Activated B cell treated with CpG ODN at 0.5 μM for 24 hours (primary cell): ENCODE measurements at places on chromosomes 4 and X.
A peak's percentile ranks its signal among the peaks of the same experiment; 100 is the strongest.

GRCh38 chr4:29852537-29852936 is 867.6 kb upstream of the PCDH7 start:
- H3K27ac ChIP-seq: no peak overlapping the region
- no peak for DNase-seq
- H3K4me1 ChIP-seq: no peaks in the 10 kb centered on the region
- no peaks in the 10 kb centered on the region for H3K36me3 ChIP-seq
- H3K27me3 ChIP-seq: no peaks in the 10 kb centered on the region

- peaks cover 10% of the 10 kb centered on the region for H3K36me3 ChIP-seq
- no peak for DNase-seq
- peaks cover 22% of the 10 kb centered on the region for H3K4me1 ChIP-seq
- H3K27ac ChIP-seq: peak overlapping the region; percentile 95
- H3K27me3 ChIP-seq: no peaks in the 10 kb centered on the region
- peak overlapping the region; percentile 32 for H3K4me3 ChIP-seq
These were observed 40.6 kb downstream of the CLCN3 start for GRCh38 chr4:169660929-169661328.

GRCh38 chr4:83010522-83011318 is at the start of gene LIN54:
LIN54 (minus strand) TSS chr4:83010823; CDS start chr4:82984844, 25,979 bp downstream.
- peaks cover 7% of the 10 kb centered on the region for H3K36me3 ChIP-seq
- H3K27ac ChIP-seq: peak within 1 kb of the TSS; percentile 93
- peak within 1 kb of the TSS; percentile 95 for H3K4me3 ChIP-seq
- peaks cover 49% of the 10 kb centered on the region for H3K4me1 ChIP-seq
- H3K27me3 ChIP-seq: no peaks in the 10 kb centered on the region
- DNase-seq: peak; percentile 65

- H3K27ac ChIP-seq: no peak overlapping the region
- peaks cover 8% of the 10 kb centered on the region for H3K4me1 ChIP-seq
- no peak for DNase-seq
These were observed 13.0 kb upstream of the IRAK1 start for GRCh38 chrX:154032653-154033052.

GRCh38 chr4:117968606-117969005 is 65.7 kb upstream of the NDST3 start:
- DNase-seq: no peak
- H3K27me3 ChIP-seq: no peaks in the 10 kb centered on the region
- H3K27ac ChIP-seq: no peak overlapping the region
- no peaks in the 10 kb centered on the region for H3K36me3 ChIP-seq

DNA sequence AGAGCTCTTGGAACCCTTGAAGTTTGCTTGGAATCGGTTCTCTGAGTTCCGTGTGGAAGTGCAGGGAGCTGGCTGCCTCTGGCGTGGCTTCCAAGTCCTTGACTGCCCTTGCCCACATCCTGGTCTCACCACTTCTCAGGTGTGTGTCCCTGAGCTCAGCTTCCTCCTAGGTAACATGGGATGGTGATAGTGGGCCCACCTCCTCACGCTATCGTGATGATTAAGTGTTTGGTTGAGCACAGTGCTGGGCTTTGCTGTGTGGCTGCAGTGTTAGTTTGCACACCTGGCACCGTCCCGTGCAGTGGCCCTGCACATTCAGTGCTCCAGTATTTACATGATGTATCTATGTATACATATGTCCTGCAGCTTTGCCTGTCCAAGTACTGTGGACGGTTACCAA is 81.5 kb downstream of the CLDN34 start:
- DNase-seq: no peak
- no peak overlapping the region for H3K4me3 ChIP-seq
- H3K36me3 ChIP-seq: peaks cover 5% of the 10 kb centered on the region

DNA sequence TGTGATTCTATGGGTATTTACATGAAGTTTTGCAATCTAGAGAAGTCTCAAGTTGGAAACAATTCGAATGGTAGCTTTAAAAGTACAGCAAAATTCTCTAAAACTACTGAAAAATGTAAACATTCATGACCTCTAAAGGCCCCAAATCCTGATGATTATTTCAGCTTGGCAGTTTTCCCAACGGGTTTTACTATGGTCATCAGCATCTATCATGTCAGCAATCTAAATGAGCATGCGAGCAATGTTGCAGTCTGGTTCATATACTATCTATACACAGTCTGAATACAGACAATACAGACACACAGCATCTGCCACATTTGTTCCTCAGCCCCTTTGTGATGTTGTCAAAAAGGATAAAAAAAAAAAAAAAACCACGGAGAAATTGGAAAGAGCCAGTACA is 790.3 kb upstream of the HTR2C start:
- H3K27ac ChIP-seq: no peak overlapping the region
- no peak for DNase-seq
- H3K4me3 ChIP-seq: no peak overlapping the region

- H3K27me3 ChIP-seq: peaks cover 13% of the 10 kb centered on the region
- no peak overlapping the region for H3K4me3 ChIP-seq
- no peaks in the 10 kb centered on the region for H3K4me1 ChIP-seq
- H3K36me3 ChIP-seq: no peaks in the 10 kb centered on the region
- H3K27ac ChIP-seq: no peak overlapping the region
These were observed 7.9 kb downstream of the COL25A1 start for GRCh38 chr4:109294468-109295020.

DNA sequence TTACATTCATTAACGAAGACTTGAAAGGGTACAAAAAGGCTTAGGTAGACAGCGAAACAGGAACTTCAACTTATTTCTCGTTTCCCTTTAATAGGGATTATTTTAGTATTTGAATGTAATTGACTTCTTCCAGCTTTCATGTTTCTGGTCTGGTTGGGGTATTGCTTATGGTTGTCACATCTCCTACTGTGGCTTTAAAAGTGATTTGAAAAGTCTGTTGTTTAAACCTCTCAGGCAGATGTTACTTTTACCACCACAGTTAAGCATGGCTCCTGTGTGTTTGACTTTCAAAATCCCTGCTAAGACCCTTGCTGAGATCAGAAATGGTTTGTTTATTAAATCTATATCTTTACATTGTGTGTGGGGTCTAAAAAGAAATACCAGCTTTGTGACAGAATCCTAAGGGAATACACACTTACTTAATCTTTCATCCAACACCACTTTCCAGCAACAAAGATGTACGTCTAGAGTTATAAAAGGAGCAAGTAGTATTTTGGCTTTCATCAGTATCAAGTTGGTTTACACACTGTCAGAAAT is 661.2 kb downstream of the FAT4 start:
- H3K27me3 ChIP-seq: no peaks in the 10 kb centered on the region
- DNase-seq: no peak
- H3K4me3 ChIP-seq: no peak overlapping the region
- H3K4me1 ChIP-seq: no peaks in the 10 kb centered on the region
- no peak overlapping the region for H3K27ac ChIP-seq

DNA sequence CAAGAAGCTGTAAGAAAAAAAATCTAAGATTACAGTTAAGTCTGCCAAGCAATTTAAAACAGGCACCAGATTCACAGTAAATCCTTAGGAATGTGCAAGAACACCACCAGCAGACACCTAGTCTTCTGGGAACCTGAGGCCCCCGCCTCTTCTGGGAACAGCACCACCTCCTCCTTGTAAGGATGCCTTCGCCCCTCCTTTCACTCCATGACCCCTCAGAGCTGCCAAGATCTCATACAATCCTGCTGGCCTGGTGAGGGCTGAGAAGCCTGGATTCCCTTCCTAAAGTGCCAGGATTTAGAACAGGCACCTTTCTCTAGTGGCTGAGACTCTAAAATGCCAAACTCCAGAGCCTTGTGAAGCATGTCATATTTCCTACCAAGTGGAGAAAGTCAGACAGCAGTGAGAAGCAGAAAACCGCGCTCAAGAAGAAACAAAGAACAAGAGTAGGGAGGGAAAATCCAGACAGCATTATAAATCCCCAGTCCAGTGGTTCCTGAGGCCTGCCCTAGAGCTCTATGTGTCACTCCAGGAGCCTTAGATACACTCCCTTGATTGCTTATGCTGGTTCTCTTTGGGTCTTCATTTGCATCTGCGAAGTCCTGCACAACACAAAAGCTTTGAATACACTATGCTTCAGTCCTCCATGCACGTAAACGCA is 166.4 kb downstream of the TSPAN5 start:
- no peak for DNase-seq
- no peak overlapping the region for H3K27ac ChIP-seq
- no peaks in the 10 kb centered on the region for H3K4me1 ChIP-seq
- no peaks in the 10 kb centered on the region for H3K27me3 ChIP-seq
- no peaks in the 10 kb centered on the region for H3K36me3 ChIP-seq

GRCh38 chr4:151099976-151100417 is 569 bp downstream of the RPS3A start:
- H3K4me1 ChIP-seq: peaks cover 40% of the 10 kb centered on the region
- H3K27me3 ChIP-seq: peaks cover 4% of the 10 kb centered on the region
- no peak for DNase-seq
- H3K4me3 ChIP-seq: peak overlapping the region; percentile 99

DNA sequence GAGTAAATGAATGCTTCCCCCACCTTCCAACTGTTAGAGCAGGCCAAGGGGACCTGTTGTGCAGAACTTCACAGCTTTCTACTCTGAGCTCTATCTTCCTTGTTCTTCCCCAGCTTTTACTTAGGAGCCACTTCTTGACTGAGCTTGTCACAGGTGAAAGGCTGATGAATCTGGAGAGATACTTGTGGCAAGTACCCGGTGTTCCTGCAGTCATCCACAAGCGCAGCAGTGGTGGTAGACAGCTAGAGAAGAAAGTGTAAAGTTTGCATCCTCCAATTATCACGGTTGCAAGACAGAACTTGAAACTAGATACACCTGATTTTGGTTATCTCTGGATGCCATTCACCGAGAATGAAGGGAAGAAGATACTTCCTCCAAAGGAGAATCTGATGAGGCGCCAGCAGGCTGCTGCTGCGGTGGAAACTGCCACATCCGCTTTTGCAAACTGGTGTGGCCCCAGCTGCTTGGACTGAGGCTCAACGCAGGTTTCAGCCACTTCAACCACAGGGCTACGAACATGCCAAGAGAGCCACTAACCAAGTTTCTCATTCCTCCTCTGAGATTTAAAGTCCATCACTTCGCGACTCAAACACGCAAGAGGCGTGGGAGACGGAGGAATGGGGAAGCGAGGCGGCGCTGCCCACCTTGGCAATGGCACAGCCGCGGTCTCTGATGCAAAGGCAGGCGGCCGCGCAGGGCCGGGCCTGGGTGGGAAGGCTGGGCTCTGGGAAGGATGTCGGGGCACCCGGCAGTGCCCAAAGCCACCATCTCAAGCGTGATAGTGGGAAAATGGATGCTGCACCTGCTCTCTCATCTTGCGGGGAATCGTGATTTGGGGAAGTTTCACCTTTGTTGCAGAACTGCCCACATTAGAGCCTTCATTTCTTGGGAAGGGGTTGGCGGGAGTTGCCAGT is 1.3 kb upstream of the FHIP1A start:
- peak; percentile 21 for DNase-seq
- peak overlapping the region; percentile 86 for H3K4me3 ChIP-seq
- peaks cover 30% of the 10 kb centered on the region for H3K27me3 ChIP-seq
- H3K36me3 ChIP-seq: no peaks in the 10 kb centered on the region
- H3K4me1 ChIP-seq: peaks cover 24% of the 10 kb centered on the region

DNA sequence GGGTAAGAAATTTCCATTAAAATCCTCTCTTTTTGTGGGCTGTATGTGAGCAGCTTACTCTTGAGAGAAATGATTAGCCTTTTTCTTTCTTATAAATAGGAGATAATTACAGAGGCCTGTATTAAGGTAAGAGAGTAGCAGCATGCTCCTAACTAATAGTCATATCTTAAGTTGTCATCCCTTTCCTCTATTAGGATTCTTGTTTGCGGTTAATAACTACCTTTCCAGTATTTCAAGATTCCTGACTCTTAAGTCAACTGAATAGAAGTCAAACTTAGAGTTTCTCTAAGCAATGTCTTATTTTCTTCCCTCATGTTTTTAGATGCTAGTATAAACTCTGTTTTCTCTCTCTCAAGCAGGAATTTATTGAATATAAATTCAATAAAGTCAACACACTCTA is 139.9 kb upstream of the GPRIN3 start:
- peaks cover 6% of the 10 kb centered on the region for H3K36me3 ChIP-seq
- H3K27ac ChIP-seq: no peak overlapping the region
- no peaks in the 10 kb centered on the region for H3K4me1 ChIP-seq

GRCh38 chr4:151679231-151679630 is 81.6 kb downstream of the GATB start:
- no peak overlapping the region for H3K27ac ChIP-seq
- no peak overlapping the region for H3K4me3 ChIP-seq
- no peak for DNase-seq
- H3K36me3 ChIP-seq: peaks cover 50% of the 10 kb centered on the region

- H3K4me3 ChIP-seq: no peak overlapping the region
- no peak for DNase-seq
- no peaks in the 10 kb centered on the region for H3K27me3 ChIP-seq
- H3K36me3 ChIP-seq: peaks cover 3% of the 10 kb centered on the region
These were observed 138.8 kb upstream of the MSX1 start for GRCh38 chr4:4720646-4721045.

GRCh38 chrX:109393859-109394258 is 88.0 kb downstream of the GUCY2F start:
- H3K4me3 ChIP-seq: no peak overlapping the region
- no peak overlapping the region for H3K27ac ChIP-seq
- no peaks in the 10 kb centered on the region for H3K36me3 ChIP-seq
- no peak for DNase-seq

DNA sequence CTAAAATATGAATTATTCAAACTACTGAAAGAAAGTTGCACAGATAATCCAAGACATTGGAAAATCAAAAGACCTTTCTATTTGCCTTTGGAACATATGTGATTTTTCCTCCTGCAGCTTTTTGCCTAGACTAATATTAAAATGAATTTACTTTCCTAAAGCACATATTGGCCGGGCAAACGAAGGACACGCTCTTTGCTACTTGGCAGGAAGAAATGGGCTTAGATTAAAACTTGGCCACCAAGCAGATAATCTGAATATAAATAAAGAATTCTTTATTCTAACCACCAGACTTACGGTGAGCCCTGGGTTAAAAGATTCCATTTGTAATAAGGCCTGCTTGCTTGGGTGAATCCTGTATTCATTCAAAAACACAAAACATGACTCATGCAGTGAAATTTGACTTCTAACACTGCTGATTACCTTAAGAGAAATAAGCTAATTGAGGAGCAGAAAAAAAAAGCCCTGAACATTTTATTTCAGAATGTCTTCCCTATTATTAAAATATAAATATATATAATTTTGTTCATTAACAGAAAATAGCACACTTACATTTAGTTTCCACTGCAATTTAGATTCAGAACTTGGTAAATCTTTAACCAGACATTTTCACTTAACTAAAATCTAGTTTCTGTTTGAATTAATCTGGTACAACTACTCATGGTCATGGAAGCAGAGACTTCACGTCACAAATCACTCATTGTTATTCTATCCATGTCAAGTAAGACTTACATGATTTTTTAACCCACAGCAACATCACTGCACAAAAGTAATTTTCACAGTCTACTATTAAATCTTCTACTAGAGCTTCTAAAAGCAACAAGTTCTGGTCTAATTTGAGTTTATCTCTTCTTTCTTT is 116.1 kb upstream of the PLAC1 start:
- H3K4me3 ChIP-seq: no peak overlapping the region
- no peak for DNase-seq
- H3K4me1 ChIP-seq: no peaks in the 10 kb centered on the region
- no peak overlapping the region for H3K27ac ChIP-seq
- peaks cover 52% of the 10 kb centered on the region for H3K36me3 ChIP-seq
- no peaks in the 10 kb centered on the region for H3K27me3 ChIP-seq
